ENCODE measurements at places on chromosomes 2 and 18.

DNA sequence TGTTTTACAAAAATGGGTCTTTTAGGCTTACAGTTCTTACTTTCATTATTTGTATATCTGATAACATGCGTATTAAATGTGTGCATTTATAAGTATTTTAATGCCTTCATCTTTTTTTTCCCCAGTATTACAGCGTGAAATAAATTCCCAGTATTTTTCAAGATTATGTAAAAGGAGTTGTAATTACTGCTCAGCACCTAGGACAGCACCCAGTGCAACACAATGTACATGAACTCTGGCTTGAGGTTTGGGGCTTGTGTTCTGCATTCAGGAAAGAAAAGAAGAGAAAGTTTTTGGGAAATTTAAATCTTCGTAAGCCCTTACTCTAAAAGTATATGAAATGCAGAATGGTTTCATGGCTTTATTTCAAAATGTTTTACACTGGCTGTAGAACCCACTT, 16.7 kb downstream of the ZNF638 start:
- no peak for DNase-seq

DNA sequence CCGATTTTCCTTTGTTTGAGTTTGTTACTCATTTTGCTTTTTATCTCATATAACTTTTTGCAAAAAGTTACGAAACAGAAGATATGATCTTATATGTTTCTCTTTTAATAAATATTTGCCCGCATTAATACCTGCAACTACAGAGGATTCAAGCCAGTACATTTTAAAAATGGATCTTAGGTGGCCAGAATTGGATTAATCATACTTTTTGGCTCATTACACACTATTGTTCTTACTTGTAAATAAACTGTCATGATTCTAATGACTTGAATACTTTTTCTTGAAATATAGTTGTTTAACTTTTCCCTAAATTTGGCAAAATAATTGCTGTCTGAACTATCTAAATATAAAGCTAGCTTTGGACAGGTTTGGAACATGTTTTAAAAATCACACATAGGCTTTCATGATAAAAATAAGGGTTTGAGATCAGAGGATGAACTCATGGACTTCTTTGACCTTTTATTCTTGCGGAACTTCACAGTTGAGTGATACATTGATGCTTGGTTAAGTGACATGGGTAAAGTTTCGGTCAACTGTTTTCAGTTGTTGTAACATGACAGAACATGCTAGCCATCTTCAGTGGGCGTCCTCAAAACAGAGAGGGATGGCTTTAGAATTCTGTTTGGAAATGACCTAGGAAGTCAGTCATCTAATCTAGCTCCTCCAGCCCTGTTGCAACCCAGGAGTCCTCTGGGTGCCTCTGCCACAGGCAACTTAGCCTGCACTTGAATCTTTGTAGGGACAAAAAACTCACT, 44.5 kb downstream of the LTBP1 start:
- DNase-seq = no peak

GRCh38 chr2:20961858-20962257, 82.0 kb downstream of the APOB start:
- DNase-seq = no peak

GRCh38 chr2:162967147-162967546, 128.6 kb upstream of the KCNH7 start:
- no peak for DNase-seq

DNA sequence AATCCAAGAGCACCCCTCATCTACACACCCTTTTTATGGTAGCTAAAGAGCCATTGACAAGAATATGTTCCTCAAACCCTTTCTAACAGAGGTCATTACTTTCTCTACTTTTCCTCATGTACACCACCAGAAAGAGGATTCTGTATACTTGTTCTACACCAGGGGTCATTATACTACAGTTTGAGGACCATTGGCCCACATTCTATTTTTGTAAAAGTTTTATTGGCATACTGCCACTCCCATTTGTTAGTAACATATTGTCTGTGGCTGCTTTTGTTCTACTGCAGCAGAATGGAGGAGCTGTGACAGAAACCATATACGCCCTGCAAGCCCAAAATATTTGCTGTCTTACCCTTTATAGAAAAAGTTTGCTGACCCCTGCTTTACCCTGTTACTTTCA, 14.3 kb downstream of the HTR2B start:
- DNase-seq = no peak

DNA sequence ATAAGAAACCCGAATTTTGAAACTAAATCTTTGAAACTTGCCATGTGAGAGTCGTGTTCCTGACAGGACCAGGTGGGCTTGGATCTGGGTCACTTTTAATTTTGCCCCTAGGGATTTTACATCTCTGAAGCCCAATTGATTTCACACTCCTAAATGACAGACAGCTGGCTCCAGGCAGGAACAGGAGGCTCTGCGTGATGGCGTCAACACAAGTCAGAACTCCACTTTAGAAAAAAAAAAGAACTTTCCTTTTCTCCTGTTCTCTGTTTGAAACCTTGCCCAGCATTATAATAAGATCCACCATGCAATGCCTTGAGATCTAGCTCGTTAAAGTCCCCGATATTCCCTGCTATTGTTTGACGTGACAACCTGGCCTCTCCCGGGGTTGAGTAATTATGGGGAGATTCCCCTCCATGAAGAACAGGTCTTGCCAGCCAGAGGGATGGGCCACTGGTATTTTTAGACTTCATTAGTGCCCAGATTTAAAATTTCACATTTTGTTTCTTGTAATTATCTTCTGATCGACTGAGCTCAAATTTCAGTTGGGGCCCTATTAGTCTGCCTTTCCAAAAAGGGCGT, 260.3 kb downstream of the KLHL29 start:
- DNase-seq = no peak

DNA sequence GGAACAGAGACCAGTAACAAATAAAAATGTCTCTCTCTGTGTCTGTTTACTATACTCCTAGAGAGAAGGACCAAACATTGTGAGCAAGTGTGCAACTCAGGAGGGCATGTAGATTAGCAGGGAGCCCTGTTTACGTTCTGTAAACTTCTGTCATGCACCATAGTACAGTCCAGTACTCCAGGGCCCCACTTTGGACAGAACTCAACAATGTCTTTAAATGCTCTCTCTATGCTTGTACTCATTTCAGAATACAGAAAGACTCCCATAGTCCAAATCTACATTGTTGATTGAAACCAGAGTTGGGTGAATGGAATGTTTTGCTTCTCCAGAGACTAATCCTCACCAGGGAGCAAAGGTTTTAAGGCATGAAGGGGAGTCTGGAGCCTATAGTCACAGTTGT, 934.8 kb downstream of the NRXN1 start:
- no peak for DNase-seq

DNA sequence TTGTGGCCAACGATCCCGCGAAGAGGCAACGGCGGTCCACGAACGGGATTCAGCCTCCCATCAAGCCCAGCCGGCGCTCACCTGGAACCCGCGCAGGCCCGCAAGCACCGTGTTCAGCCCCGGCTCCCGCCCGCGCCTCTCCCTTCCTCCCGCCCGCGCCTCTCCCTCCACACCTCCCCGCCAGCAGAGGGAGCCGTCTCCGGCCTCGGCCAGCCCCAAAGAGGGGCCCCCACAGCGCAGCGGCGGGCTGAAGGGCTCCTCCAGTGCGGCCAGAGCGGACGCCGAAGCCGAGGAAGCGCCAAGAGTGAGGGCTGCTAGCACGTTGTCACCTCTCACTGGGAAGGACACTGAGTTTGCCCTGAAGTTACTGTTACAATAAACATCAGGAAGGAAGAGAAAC, 55.3 kb upstream of the LAPTM4A start:
- DNase-seq = peak; percentile 27

- no peak for DNase-seq
These were observed 274.7 kb upstream of the SIX2 start for GRCh38 chr2:45283764-45284620.

GRCh38 chr2:12982149-12982584, 265.4 kb downstream of the TRIB2 start:
- DNase-seq = no peak

DNA sequence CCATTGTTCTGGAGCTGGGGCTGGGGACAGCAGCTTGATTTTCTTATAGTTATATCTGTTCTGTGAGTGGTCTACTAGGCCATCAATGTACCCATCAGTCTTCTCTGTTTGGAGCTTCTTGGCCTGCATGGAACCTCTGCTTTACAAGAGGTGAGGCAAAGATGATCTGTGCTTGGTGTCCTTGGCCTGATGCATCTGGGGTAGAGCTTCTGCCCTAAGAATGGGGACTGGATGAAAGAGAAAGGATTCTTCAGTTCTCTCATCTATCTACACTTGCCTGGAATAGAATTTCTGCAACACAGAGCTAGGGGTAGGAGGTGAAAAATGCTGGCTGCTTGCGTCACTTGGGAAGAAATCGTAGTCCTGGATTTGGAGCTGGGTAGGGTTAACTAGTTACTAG, 46.2 kb downstream of the ACSL3 start:
- DNase-seq = no peak

DNA sequence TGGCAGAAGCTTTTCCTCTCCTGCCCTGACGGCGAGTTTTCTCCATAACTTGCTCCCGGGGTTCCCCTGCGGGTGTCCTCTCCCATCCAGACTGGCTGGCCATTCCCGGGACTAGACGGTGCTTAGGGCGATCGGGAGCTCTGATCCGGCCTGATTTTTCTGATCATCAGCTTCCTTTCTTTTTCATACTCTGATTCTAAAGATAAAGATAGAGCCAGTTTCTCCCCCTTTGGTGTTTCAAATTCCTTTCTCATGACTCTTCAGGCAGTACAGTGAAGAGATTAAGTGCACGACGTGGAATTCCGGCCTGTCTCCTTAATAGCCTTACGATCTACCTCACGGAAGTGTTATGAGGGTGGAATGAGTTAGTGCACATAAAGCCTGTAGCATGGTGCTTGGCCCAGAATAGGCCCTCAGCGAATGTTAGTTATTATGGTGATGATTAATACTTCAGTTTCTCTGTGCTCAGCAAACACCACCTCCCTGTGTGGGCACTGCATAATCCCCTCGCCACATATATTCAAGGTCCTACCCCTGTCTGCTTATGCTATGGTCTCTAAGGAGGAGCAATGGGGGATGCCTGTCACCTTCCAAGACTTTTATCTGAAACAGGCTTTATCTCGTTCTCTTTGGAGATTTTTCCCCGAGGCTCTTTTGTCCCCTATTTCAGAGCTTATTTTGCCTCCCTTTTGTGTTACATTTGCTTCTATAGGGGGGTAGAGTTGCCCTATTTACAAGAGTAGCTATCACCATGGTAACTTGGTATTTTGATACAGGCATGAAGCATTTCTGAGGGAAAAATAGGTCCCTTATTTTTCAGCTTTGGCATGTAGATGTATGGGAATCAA, 254.8 kb downstream of the CDH2 start:
- no peak for DNase-seq

DNA sequence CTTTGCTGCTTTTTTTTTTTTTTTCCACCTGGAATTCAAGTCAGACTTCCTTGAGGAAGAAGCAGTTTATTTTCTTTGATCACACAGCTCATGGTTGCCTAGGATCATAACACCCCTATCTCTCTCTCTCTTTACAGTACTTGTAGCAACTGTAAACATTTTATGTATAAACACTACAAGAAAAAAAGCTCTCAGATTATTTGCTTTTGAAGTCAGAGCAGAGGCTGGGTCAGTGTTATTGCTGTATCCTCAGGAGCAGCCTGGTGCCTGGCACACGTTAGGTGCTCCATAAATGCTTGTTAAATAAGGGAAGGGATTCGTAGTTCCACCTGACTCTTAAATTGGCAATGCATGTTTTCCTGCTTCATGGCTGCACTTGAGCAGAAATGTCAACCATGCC, 221.2 kb downstream of the TGIF1 start:
- no peak for DNase-seq

- no peak for DNase-seq
These were observed 15.8 kb upstream of the CYP1B1 start for GRCh38 chr2:38091760-38092159.

DNA sequence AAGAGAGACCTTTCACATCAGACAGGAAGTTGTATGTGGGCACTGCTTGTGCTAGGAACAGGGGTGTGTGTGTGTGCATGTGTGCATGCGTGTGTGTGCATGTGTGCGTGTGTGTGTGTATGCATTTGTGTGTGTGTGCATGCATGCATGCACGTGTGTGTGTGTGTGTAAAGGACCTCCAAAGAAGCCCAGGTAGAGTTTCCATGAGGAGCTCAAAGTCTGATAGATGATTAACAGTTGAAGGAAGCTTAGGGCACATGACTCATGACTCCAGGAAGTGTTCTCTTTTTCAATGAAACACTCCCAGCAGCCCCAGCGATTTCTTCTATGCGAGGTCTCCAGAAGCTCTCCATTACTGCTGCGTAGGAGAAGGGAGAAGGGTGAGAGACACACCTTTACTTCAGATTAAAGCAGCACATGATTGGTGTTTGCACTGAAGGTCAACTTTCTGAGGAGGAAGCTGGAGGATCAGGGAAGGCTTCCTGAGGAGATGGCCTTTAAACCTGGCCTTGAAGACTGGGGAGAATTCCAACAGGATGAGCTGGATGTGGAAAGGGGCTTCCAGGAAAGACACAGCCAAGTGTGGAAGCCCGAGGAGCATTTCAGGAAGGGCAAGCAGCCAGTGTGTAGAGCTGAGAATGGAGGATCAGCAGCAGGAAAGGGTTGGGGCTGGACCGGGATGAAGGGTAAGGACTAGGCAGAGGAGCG, 77.7 kb downstream of the SMAD4 start:
- DNase-seq = no peak

- no peak for DNase-seq
These were observed 80.9 kb downstream of the PPP1R1C start for GRCh38 chr2:182066400-182067087.

GRCh38 chr2:216504376-216504762, 5.7 kb downstream of the RPL37A start:
- DNase-seq = no peak

- DNase-seq = no peak
These were observed 11.4 kb upstream of the RAB31 start for GRCh38 chr18:9696701-9697100.

- peak; percentile 5 for DNase-seq
These were observed 60.3 kb upstream of the AGPS start for GRCh38 chr2:177332026-177332991.

DNA sequence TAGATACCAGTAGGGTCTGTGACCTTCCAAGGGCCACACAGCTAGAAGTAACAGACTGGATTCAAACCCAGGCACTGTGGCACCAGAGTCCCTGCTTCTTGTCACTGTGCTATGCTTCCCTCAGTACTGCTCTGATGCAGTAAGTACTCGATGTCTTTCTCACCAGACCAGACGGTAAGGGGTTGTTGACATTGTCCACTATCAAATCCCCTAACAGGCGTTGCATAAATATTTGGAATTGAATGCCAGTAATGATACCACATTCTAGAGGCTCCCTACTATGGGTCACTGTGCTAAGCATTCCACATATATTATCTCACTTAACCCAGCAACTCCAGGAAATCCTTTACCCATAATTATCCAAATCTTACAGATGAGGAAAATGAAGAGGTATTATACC, 223.1 kb downstream of the C1D start:
- DNase-seq = no peak

DNA sequence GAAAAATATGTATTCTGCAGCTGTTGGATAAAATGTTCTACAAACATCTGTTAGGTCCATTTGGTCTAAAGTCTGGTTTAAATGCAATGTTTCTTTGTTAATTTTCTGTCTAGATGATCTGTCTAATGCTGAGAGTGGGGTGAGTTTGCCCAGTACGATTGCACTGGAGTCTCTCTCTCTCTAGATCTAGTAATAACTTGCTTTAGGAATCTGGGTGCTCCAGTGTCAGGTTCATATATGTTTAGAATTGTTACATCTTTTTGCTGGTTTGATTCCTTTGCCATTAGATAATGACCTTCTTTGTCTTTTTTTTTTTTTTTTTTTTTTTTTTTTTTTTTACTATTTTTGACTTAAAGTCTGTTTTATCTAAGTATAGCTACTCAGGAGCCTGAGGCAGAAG, 10.4 kb downstream of the GCC2 start:
- DNase-seq = no peak

GRCh38 chr2:119384971-119385370, 18.2 kb downstream of the DBI start:
- DNase-seq = no peak

Data from stimulated activated CD4-positive, alpha-beta T cell treated with anti-CD3 and anti-CD28 coated beads, Interleukin-4, amount 100 ng/mL, for 48 hours (primary cell).